ENCODE measurements at places on chromosomes 6 and 20.

DNA sequence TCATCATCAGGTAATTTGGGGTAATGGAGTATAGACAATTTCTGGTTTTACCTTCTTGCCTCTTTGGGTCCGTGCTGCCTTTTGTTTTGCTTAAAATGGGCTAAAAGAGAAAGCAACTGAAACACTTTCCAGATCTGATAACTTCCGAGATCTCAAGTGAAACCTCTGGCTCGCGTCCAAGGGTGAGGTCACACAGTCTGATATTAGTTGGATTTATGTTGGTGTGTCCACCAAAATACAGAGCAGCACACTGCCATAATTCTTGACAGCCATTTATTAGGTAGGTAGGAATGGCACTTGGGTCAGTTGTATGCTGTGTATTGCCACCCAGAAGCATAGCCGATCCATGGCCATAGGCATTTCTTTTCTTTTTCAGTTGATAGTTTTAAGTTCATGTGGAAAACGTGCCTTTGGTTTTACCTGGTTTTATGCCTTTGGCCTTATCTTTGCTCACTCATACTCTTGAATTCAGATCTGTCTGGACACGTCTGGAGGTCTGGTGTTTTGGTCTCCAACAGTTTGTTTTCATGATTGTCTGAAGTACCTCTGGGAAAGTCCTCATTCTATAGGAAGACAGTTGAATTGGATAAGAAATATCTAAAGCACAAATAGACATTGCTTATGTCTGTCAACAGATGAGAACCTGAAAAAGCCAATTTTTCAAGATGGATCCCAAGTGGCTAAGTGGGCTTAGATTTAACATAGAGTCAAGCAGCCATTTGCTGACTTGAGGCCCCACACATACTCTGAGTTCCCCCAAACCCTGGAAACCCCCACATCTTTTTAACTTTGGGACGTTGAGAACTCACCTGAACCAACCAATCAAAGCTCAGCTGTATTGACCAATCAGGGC, 320.8 kb downstream of the SOX4 start:
- DNase-seq, result no peak

- DNase-seq, result no peak
Measured at GRCh38 chr6:18533793-18534192, 146.6 kb downstream of the RNF144B start.

- DNase-seq, result no peak
Measured at GRCh38 chr6:111718326-111718725, 112.6 kb upstream of the TRAF3IP2 start.

DNA sequence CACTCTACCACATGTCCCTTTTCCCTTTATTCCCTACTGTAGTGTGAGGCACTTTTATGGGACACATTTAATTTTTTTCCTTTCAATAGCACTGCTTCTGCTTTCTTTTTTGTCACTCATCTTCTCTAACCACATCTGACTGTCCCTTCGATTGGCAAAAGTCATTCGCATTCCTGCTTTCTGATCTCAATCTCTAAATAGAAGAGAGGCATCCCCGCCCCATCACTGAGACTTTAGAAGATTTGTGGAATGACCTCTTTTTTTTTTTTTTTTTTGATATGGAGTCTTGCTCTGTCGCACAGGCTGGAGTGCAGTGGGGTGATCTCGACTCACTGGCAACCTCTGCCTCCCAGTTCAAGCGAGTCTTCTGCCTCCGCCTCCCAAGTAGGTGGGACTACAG, 9.1 kb downstream of the ZNF292 start:
- DNase-seq, result no peak

DNA sequence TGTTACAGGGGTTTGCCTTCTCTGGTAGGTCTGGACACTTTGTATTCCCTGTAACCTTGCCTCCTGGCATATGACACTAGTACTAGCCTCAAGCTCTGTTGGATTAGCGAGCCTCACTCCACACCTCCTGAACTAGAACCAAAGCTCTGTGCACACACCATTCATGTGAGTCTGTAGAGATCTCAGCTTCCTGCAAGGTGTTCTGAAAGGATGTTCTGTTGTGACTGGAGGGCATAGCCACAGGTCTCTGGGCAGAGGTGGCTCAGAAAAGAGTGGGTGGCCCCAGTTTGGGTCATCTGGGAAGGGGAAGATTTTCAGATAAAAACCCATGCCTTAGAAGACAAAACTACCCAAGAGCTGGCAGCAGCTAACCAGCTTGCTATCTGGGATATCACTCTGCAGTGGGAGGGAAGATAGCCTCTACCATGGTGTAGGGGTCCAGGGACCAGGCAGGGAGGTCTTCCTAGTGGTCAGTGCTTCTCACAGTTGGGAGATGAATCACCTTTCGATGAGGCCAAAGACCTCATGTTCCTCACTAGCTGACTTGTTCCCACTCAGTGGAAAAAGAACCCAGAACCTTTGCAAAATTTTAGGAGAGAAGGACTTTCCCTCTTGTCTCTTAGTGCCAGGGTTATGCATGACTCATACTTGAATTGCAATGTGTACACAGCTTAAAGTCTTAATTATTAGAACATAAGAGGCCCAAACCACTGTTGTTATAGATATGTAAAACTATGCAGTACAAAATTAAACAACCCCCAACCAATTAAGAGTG, 41.4 kb downstream of the HLA-F start:
- DNase-seq, result no peak

DNA sequence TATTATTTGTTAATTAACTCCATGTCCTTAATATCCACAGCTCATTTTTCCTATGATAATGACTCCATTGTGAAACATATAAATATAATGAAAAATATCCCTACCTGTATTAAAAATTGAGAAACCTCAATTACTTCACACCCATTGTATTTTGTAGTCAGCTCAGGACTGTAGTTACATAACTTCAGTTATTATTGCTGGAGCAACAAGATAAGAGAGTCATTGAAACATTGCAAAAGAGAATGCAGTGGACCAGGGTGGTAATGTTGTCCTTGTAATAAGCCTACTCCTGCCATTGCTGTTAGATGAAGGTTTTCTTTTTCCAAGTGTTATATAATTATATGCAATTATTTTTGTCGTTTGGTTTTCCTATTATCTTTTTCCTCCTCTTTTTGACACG, 184.4 kb downstream of the PRL start:
- no peak for DNase-seq

- peak; percentile 78 for DNase-seq
Measured at GRCh38 chr6:135423649-135424128, 73.9 kb downstream of the AHI1 start.

DNA sequence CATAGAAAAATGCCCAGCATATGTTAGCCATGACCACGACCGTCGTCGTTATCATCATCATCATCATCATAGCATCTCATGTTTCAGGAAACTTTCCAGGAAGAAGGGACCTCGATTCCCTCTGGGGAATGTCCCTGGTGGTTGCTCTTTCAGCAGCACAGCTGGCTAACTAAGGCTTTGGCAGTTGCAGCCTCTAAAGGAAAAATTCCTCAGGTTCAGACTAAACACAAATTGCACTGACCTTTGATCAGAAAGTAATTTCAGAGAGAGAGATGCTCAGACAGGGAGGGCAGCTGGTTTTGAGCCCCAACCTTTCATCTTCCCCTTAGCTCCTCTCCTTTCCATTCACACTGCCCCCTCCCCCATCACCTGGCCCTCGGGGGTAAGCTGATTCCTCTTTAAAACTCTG, 5.6 kb upstream of the CFB start:
- DNase-seq, result no peak

DNA sequence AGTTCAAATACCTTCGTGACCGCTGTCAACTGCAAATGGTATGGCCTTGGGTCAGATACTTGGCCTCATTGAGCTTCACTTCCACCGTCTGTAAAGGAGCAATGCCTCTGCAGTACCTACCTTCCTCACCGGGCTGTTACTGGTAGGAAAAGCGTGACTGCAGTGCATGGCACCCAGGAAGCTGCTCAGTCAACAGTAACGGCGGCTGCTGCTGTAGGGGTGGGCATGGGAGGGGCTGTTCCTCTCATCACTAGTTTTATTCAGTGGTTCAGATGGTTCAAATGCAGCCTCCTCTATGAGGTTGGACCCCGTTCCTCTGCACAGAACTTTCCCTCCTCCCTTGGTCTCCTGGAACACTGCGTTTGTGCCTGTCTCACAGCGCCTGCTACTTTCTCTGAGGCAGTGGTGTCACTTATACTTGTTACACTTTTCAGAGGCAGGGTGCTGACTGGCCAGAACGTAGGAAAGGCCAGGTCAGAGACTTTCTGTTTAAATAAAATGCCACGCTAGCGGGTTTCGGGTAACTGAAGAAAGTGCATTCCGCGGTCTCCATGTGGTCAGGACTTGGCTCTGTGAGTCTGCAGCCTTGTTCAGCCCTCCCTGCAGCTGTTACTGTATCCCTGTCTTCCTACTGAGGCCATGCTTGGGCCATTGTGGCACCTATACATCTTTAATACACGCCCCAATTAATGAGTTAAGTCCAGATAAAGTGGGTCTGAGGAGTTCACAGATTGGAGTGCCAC, 279.6 kb downstream of the NRN1 start:
- no peak for DNase-seq

- no peak for DNase-seq
Measured at GRCh38 chr20:9581509-9581908, 67.1 kb downstream of the LAMP5 start.

DNA sequence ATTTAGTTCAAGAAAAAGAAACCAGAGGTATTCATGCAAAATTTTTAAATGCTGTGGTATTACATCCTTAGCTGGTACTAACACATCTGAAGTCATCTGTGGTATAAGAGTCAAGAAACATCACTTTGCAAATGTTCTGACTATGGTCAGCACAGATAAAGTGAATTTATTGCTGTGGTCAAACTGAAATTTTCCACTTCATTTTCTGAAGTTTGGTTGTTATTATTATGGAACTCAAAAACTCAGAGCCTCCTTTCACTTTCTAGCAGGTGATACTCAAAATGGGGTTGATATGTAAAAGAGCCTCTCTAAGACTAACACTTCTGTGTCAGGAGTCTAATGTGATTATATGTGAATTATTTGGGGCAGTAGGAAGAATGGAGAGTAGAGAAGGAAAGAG, 257.8 kb downstream of the RNGTT start:
- DNase-seq, result peak; percentile 5

- DNase-seq, result no peak
Measured at GRCh38 chr6:131636880-131637792, at the start of gene ENPP3. TSS of gene ENPP3 (plus strand) at chr6:131637302. CDS start at chr6:131637385, 83 bp downstream.

Measured in activated CD4-positive, alpha-beta T cell treated with anti-CD3 and anti-CD28 coated beads, Interleukin-2, amount 50 U/mL, for 16 hours (primary cell).